ENCODE measurements at places on chromosomes 1 and 21.

DNA sequence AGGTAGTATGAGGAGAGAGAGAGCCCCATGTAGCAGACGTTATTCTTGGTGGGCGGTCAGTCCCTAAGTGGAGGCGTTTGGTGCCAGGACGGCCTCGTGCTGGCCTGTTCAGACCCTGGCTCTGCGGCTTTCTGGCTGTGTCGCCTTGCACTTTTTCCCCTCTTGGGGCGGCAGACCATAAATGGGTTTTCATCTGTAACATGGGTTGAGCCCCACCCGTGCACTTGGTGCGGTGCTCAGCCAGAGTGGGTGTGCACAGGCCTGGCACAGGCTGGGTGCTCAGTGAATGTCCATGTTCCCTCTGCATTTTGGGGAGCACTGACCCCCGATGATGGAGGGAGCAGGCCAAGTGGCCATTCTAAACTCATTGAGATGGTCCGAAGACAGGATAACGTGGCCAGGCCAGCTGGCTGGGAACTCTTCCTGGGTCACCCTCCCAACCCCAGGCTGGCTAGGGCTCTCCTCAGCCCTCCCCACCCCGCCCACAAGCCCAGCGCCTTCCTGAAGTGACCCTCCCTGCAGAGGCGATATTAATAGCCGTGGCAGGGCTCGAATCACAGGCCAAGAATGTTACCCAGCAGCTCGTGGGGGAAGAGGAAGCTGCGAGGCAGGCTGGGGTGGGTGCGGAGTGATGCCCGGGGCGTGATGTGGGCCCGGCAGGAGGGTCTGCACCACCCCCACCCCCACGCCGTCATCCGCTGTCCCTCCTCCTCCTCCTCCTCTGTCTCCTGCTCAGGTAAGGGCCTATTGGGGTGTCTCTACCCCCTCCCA lies 78.5 kb downstream of the ARHGEF10L start:
- DNase-seq = no peak

DNA sequence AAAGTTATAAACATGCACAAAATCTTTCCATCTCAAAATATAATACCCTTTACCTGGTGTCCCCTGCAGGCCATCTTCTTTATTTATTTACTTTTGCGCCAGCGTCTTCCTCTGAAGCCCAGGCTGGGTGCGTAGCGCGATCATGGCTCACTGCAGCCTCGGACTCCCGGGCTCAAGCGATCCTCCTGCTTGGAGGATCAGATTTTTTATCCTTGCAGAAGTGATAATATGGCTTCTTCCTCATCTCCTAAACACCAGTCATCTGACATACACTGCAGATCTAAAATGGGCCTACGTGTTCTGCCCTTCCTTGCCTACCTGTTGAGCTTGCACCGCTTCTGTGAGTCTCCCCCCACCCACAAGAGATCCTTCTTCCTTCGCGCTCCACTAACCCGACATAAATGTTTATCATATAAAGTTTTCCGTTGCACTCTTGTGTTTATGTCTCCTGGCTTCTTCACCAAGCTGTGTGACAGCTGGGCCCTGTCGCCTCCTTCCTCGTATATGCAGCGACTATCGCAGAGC lies 506 bp upstream of the SRP9 start:
- no peak for DNase-seq

GRCh38 chr1:106746448-106747085 lies 309.9 kb upstream of the PRMT6 start:
- no peak for DNase-seq

GRCh38 chr1:94317790-94318188 lies 80.4 kb upstream of the ARHGAP29 start:
- DNase-seq = no peak

DNA sequence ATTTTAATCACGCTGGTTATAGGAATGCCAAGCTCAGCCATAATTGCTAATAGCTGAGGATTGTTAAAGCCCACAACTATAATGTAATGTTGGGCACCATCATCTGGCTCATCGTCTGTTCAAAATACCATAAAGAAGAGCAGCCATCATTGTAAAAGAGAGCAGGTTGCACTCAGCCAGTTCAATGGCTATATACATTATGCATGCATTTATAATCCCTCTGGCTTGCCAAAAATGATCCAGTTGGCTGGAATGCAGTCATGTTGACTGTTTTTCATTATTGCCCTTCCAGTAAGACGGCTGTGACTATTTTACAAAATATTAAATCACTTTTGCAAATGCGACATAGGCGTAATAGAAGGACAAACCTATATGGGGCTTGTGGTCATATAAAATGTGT lies 85.3 kb downstream of the SPAG17 start:
- DNase-seq = no peak

- no peak for DNase-seq
Measured at GRCh38 chr21:45227735-45228134, 60.0 kb downstream of the POFUT2 start.

- no peak for DNase-seq
Measured at GRCh38 chr1:87497380-87498203, 168.9 kb downstream of the LMO4 start.

GRCh38 chr1:5492846-5493245 lies 499.4 kb downstream of the NPHP4 start:
- DNase-seq = no peak
